ENCODE measurements at places on chromosomes 11 and 22.
A peak's percentile ranks its signal among the peaks of the same experiment; 100 is the strongest.

GRCh38 chr11:61460474-61460881 lies 30.6 kb downstream of the SDHAF2 start:
- no peaks in the 10 kb centered on the region for H3K27me3 ChIP-seq
- no peak overlapping the region for H3K27ac ChIP-seq
- no peaks in the 10 kb centered on the region for H3K4me1 ChIP-seq

DNA sequence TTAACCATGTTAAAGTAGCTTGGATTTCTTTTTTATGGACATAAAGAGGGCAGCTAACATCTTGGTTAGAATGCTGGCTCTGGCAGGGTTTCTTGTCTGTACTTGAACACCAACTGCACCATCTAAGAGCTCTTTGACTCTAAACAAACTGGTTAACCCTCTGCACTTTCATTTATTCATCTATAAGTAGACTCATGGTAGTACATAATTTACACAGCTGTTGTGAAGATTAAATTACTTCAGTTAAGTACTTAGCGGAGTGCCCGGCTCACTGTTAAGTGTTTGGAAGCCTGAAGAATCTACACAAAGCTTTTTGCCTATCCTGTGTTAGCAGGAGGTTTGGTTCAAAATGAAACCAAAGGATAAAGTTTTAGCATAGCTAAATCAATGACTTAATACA lies 846.2 kb upstream of the API5 start:
- no peak for DNase-seq
- no peak overlapping the region for H3K27ac ChIP-seq
- no peaks in the 10 kb centered on the region for H3K4me1 ChIP-seq
- no peak overlapping the region for H3K4me3 ChIP-seq

DNA sequence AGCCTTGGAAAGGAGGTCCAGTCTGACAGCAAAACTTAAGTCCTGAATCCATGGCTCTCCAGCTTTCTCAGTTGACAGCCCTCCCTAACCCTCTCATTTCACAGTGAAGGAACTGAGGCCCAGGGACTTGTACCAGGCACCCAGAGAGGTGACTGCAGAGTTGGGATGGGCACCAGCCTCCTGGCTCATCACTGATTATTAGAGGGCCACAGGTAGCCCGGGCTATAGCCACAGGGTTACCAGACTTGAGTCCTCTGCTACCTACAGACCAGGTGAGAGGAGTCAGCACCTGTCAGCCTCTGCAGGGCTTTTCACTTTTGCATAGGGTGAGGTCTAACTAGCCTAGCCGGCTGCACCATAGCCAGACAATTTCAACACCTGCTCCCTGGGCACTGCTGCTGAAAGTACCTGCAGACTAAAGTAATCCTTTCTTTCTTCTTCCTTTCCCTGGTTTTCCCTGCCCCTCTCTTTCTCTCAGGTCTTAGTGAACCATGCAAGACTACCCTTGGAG lies 37.6 kb downstream of the SYT13 start:
- H3K4me3 ChIP-seq = no peak overlapping the region
- no peak overlapping the region for H3K27ac ChIP-seq
- no peak for DNase-seq
- no peaks in the 10 kb centered on the region for H3K4me1 ChIP-seq

- no peaks in the 10 kb centered on the region for H3K36me3 ChIP-seq
- H3K27me3 ChIP-seq = no peaks in the 10 kb centered on the region
- no peak overlapping the region for H3K27ac ChIP-seq
- DNase-seq = no peak
- no peak overlapping the region for H3K4me3 ChIP-seq
Observed at GRCh38 chr11:34339149-34340064, 18.4 kb downstream of the ABTB2 start.

DNA sequence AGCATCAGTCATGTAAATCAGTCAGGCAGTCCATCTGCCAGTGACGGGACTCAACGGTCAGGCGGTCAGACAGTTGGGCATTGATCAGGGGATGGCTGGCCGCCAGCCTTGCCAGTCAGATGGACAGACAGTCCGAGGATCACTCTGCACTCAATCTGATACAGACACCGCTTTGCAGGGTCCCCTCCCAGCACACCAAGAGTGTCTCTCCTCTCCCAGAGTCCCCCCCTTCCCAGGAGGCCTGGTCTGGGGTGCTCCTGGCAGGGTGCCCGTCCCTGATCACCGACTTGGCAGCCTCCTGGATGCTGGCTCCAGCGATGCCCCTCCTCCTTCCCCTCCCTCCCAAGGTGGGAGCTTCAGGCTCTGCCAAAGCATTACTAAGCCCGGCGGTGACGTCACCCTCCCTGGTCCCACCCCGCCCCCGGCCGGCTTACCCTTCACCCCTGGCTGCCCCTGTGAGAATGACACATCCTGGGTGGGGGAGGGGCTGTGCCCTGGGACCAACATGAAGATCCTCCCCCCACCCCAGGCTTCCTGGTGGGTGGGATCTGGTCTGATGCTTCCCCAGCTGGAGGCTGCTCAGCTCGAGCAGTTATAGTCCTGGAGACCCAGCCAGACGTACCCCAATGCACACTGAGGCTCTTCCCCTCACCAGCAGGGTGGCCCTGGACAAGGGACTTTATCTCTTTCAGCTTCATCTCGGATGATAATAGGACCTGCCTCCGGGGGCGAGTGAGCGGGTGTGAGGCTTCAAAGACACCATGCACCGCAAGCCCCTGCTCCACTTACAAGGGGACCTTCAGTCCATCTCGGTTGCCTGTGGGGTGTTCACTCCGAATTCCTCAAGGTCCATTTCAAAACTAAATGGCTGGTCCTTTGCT lies 69.2 kb downstream of the CD82 start:
- no peak overlapping the region for H3K27ac ChIP-seq
- H3K27me3 ChIP-seq = no peaks in the 10 kb centered on the region
- H3K4me3 ChIP-seq = no peak overlapping the region
- no peaks in the 10 kb centered on the region for H3K4me1 ChIP-seq

DNA sequence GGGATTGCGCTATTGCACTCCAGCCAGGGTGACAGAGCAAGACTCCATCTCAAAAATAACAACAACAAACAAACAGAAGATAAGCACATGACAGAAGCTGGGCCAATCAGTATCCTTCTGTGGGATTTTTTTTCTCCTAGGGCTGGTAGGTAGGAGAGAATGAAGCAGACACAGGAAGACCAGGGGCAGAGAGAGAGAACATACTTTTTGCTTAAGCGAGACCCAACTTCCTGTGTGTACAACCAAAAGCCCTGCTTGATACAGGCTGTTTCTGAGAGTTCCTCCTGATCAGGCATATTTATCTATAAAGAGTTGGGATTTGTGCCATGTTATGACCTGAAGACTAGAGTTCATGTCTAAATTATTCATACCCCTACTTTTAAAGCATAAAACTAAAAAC lies 12.4 kb upstream of the PLEKHB1 start:
- H3K27ac ChIP-seq = no peak overlapping the region
- no peak for DNase-seq
- no peaks in the 10 kb centered on the region for H3K27me3 ChIP-seq
- no peak overlapping the region for H3K4me3 ChIP-seq
- H3K36me3 ChIP-seq = no peaks in the 10 kb centered on the region

DNA sequence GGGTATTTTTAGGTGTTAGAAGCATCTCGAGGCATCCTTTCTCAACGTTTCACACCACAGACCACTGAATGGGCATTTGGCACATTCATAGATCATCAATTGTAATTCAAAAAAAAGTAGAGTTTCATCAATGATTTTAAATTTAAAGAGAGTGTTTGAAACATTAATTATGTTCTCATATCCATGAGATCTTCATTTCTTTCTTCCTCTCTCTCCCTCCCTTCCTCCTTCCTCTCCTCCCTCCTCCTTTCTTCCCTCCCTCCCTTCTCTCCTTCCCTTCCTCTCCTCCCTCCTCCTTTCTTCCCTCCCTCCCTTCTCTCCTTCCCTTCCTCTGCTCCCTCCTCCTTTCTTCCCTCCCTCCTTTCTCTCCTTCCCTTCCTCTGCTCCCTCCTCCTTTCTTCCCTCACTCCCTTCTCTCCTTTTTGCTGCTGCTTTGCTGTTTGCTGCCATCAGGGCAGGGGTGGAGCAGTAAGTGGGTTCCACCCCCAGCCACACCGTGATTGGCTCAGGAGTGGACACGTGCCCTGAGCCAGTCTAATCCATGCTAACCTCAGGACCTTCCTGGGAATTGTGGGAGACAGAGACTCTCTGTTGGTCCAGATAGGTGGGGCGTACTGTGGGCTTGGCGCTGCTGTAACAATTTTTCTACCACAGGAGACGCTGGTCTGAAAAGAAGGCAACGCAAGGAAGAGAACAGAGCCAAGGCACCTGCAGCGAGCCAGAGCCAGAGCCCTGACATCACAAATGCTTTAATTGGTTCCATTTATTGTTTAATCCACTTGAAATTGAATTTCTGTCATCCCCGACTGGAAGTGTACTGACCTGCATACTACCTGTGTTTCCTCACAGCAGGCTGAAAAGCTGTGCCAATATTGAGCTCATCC lies 33.7 kb upstream of the APOBEC3A start:
- no peaks in the 10 kb centered on the region for H3K36me3 ChIP-seq
- peaks cover 8% of the 10 kb centered on the region for H3K27me3 ChIP-seq
- no peaks in the 10 kb centered on the region for H3K4me1 ChIP-seq
- H3K4me3 ChIP-seq = no peak overlapping the region
- H3K27ac ChIP-seq = no peak overlapping the region

- no peaks in the 10 kb centered on the region for H3K4me1 ChIP-seq
- H3K27ac ChIP-seq = no peak overlapping the region
Observed at GRCh38 chr11:129314371-129314770, 61.3 kb upstream of the BARX2 start.

DNA sequence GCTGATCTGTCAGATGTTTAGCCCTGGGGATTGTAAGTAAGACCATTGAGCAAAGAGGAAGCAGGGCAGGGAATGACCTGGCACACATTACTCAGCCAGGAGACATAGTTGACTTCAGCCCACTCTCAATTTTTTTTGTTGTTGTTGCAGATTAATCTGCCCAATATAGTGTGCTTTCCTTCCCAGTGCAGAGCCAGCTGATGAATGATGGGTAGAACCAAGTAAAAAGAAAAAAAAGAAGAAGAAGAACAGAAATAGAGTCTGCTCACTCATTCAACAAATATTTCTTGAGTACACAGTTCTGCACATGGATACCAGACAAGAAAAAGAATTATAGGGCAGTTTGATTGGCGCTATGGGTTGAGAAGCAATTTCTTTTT lies 292.7 kb downstream of the ETS1 start:
- no peaks in the 10 kb centered on the region for H3K27me3 ChIP-seq
- DNase-seq = no peak
- H3K4me1 ChIP-seq = peaks cover 14% of the 10 kb centered on the region
- no peak overlapping the region for H3K27ac ChIP-seq
- no peaks in the 10 kb centered on the region for H3K36me3 ChIP-seq
- no peak overlapping the region for H3K4me3 ChIP-seq

- no peaks in the 10 kb centered on the region for H3K27me3 ChIP-seq
- no peaks in the 10 kb centered on the region for H3K4me1 ChIP-seq
- DNase-seq = no peak
- H3K36me3 ChIP-seq = no peaks in the 10 kb centered on the region
- no peak overlapping the region for H3K4me3 ChIP-seq
Observed at GRCh38 chr11:41660585-41660984, 201.1 kb upstream of the LRRC4C start.

DNA sequence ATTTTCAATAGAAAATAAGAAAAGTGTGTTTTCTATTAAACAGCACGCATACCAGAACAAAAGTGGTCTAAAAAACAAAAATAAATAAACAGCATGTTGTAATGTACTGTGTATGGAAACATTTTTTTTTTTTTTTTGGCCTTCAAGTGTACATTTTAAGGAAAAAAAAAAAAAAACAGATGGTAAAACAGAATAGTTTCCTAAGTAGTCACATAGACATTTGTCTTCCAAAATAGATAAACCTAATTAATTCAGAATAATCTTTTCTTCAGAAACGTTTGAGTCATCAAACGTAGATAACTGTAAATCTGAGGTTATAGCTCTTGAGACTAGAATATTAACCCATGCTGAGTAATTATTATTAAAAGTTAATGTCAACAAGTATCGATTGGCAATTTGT lies 396 bp upstream of the CFAP300 start:
- no peaks in the 10 kb centered on the region for H3K4me1 ChIP-seq
- peak overlapping the region; percentile 50 for H3K4me3 ChIP-seq
- no peak for DNase-seq
- no peaks in the 10 kb centered on the region for H3K27me3 ChIP-seq

- H3K27ac ChIP-seq = peak overlapping the region; percentile 32
- H3K36me3 ChIP-seq = no peaks in the 10 kb centered on the region
- no peaks in the 10 kb centered on the region for H3K27me3 ChIP-seq
Observed at GRCh38 chr11:43942662-43943371, 380 bp downstream of the C11orf96 start.

GRCh38 chr11:42085736-42086135 lies 626.3 kb upstream of the LRRC4C start:
- no peaks in the 10 kb centered on the region for H3K36me3 ChIP-seq
- H3K4me3 ChIP-seq = no peak overlapping the region
- no peak for DNase-seq
- H3K27ac ChIP-seq = no peak overlapping the region
- H3K27me3 ChIP-seq = no peaks in the 10 kb centered on the region

DNA sequence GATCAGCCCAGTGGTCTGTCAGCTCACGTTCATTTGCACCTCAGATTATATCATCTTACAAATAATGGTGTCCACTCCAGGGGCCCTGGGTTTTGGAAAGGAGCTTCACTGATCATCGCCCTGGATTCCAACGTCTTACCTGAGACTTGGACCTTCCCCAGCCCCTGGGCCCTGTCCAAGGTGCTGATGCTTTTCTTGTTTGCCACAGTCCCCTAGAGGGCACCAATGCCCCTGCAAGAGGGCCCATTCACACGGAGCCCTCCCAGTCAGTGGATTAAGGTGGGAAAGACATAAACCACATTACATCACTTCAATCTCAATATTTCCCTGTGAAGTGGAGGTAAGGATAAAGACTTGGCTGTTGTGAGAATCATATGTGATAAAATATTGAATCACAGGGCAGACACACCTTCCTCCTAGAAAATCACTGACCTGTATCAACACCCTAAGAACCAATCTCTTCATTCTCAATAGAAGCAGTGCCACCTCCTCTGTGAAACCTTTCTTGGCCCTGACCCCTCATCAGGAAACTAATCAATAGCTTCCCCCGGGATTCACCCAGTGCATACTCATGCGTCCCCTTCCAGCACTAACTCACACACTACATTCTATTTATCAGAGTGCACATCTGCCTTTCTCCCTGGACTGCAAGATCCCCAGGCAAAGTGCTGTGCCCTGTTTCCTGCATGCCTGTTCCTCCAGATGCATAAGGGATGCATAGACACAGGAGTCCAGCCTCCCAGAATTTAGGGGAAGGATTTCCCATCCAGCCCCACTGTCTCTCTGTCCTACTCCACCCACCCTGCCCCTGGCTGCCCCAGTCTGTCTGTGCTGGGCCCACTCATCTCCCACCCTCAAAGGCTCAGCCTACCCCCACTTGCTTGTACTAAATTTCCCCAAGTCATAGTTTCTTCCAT lies 167.0 kb downstream of the BUD13 start:
- H3K4me3 ChIP-seq = no peak overlapping the region
- H3K4me1 ChIP-seq = no peaks in the 10 kb centered on the region
- no peaks in the 10 kb centered on the region for H3K27me3 ChIP-seq
- DNase-seq = peak; percentile 55
- H3K27ac ChIP-seq = no peak overlapping the region
